ENCODE measurements at places on chromosomes 2 and 18. TPM values are rescaled to one million over a fixed set of nuclear protein-coding genes. Genes with fewer than 3 reads are reported as not detected.
A peak's percentile ranks its signal among the peaks of the same experiment; 100 is the strongest.

GRCh38 chr2:1799174-1799573 is 54.9 kb upstream of the PXDN start:
- DNase-seq, result no peak

PLEK gene
- 0.12 TPM for total RNA-seq

DNA sequence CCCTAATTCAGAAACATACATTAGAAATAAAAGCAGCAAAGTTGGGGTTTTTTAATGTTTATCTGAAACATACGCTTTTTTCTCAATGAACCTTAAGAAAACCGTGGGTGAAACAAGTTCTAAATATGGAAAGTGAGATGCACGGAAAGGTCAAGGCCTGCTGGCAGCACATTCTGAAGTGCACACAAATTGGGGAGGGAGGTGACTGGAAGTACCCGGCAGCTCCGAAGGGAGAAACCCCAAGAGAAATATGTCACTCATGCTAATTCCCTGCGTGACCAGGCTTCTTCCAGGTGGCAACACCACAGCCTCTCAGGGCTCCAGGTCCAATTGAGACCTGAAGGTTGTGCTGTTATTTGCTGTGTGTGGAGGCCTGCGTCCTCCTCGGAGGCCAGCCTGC is 45.5 kb downstream of the EIPR1 start:
- no peak for DNase-seq

- DNase-seq, result no peak
Measured at GRCh38 chr18:67618061-67618460, 101.5 kb upstream of the DSEL start.

DNA sequence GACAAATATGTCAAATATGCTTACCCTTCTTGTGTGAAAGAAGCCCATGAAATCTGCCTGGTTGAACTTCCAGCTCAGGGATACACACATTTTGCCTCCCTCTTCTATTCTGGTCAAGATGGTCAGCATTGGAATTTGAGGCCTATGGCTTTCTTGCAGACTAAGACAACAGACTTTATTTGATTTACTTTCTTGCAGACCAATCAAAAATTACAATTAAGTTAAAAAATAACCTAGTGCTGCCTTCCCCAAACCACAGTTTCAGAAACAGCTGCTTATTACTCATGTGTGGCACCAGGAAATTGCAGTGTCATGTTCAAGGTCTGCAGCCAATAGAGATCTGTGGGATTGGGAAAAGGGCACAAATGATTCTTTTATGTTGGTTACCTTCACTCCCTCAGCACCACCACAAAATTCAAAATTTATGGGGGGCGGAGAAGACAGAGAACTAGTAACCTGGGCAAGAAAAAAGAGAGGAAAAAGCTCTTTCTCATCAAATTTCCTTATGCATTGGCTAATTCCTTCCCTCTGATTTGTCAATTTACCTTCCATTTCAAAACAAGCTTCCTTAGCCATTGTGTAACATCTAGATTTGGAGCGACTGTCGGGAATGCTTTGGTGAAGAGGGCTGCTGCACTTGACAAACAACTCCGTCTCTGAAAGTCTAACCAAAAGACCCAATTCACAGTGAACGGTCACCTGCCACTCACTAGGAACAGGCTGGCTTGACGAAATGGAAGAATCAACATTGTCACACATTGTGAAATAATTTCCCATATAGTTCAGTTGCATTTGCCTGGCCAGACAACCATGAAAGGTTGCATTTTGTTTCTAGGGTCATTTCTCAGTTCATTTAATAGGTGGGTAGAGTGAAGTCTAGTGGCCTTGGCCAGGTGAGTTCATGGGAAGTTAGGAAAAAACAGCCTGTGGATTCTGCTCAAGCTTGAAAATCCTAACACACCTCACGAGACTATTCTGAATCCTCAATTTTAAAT is 100.4 kb upstream of the FZD5 start:
- DNase-seq, result no peak

DNA sequence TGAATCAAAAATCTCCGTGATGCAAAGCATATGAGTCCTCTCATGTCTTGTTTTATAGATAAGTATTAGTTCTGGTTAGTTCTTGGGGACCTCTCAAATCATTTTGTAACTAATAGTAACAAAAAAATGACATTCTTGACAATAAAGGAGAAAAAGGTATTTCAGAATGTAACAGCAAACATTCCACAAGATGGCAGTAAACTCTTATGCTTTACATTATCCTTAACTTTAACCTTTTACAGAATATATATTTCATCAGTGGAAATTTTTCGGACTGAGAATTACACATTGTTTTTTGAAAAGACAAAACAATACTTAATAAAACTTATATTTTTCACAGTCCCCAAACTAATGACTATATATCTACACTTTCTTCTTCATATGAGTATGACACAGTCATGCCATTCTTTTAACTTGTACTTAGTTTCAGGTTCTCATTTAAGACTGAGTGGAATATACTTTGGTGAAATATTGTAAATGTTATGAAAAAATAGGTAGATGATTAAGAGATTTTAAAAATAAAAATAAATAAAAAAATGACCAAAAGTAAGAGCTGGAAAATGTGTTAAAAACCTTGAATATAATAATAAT is 142.9 kb upstream of the NXPH2 start:
- peak; percentile 4 for DNase-seq

DNA sequence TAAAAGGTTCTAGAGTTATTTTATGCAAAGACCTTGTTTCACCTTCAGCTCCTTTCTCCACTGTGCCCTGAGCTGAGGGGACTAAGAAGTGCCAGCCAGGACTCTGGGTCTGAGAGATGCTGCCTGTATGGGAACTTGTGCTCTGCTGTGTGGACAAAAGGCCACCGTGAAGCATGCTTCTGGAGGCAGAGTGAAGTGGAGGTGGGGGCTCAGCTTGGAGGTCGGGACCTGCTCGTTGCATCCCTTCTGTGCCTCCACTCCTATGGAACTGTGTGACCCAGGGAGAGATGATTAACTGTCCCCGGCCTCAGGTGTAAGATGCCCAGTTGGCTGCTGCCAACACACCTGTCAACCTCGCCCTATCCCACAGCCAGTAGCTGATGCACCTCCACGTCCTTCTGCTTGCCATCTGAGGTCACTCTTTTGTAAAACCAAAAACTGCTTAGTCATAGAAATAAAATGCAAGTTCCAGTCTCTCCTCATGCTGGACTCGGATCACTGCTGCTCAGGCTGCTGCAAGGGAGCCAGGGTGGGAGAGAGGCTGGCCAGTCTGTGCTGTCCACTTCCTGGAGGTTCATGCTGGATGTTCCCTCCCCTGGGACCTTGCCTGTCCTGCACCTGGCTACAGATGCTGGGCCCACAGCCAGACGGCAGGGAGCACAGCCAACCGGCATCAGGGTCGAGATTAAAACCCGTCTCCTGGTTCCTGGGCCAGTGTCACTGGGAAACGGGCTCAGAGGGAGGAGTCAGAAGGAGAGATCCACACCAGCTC is 113.2 kb downstream of the ACKR3 start:
- no peak for DNase-seq

GRCh38 chr2:147463881-147464520 is 380.8 kb upstream of the ACVR2A start:
- no peak for DNase-seq

DNA sequence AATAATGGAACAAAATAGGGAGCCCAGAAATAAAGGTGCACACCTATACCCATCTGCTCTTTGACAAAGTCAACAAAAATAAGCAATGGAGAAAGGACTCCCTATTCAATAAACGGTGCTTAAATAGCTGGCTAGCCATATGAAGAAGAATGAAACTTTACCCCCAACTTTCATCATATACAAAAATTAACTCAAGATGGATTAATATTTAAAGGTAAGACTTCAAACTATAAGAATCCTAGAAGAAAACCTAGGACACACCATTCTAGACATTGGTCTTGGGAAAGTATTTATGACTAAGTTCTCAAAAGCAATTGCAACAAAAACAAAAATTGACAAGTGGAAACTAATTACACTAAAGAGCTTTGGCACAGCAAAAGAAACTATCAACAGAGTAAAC is 139.1 kb downstream of the DNAH7 start:
- DNase-seq, result no peak

- DNase-seq, result no peak
Measured at GRCh38 chr2:64812285-64812684, 158.6 kb upstream of the SERTAD2 start.

DNA sequence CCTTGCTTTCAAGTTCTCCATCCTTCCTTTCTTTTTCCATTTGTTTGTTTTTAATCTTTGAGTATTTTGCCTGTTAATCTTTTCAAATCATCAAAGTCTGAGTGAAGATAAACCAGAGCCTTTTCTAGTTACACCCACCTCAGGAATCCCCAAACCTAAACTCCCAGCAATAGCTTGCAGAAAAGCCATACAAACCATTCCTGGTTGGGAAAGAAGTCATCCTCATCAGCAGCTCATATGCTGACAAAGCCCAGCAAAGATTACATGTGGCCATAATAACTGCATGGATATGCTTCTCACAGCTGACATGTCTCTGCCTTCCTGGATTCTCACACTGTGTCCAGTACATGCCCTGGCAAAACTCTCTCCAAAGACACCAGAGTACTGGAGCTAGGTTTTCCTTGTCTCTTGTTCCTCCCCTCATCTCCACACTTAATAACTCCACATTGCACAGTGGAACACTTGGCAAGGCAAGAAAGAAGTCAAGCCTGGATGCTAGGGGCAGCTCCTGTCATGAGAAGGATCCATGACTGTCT is 126.4 kb upstream of the TLK1 start:
- no peak for DNase-seq

- DNase-seq, result no peak
Measured at GRCh38 chr2:217364224-217364623, 504.4 kb upstream of the TNP1 start.

- DNase-seq, result no peak
Measured at GRCh38 chr18:5975111-5976002, 80.0 kb upstream of the TMEM200C start.

RAB6C gene
- not detected for total RNA-seq

Data from glomerular endothelial cell (primary cell).